Adipocyte (in vitro differentiated cells): ENCODE measurements at places on chromosomes 12 and 14.

GRCh38 chr12:130336723-130337487, 782 bp upstream of the PIWIL1 start:
- no peak for DNase-seq

DNA sequence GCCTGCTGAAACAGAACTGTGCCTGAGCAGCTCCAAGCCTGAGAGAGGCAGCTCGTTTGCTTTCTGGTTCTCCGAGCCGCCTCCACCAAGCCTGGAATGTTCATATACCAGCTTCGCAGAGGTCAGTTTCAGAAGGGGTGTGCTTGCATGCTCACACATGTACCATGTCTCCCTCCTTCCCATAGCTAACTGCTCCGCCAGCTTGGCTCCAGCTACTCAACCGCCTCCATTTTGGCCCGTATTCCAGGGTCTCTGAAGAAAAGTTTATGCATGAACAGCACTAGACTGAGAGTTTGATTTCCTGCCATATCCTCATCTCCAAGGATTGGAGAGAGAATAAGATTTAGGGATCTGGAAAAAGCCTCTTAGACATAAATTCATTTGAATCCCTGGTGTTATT, 103.7 kb downstream of the SMOC1 start:
- DNase-seq: no peak

DNA sequence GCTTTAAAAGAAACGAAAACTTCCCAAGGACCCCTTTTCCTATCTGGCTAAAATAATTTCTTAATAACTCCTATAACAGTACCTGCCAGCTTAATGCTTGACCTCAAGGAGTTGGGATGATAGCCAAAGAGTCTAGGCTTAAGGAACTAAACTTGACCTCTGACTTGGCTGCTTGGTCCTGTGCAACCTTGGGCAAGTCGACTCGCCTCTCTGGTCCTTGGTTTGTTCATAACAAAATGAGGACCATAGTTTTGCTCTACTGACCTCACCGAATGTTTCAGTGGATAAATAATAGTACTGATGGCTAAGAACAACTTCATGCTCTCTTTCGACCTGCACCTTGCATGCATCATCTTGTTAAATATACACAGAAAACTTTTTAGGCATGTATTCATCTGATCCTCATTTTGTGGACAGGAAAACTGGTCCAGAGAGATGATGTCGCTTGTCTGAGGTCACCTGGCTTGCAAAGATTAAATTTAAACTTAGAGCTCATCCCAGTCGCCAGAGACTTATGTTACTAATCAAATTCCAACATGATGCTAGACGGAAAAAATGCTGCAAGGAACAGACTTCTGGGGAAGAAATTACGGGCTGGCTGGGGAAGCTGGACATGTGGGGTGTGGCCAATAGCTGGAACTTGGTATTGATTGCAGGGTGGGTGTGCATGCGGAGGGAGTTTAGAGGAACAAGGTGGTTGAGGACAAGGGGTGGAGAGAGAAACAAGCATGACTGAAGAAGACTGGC, 38.0 kb upstream of the WSCD2 start:
- no peak for DNase-seq

- no peak for DNase-seq
Measured at GRCh38 chr12:80805106-80805505, 88.4 kb downstream of the MYF5 start.

DNA sequence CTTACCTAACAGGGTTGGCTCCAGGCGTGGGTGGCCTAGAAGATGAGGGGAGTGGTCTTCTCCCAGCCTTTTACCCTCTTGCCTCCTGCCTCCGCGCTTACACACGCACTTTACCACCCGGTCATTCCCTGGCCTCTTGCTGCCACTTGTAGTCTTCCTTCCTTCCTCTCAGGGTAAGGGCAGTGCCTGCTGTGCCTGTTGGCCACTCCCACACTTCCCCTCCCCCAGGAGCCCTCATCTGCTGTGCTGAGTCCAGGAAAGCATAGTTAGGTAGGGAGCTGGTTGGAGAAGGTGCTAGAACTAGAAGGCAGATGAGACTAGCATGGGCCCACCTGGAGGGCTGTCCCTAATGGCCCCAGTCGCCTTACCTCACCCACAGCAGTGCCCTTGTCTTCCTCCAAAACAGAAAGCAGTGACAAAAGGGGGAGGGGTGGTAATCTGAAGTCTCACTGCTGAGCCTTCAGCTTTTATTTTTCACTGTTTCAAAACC, 54.3 kb upstream of the SRSF5 start:
- no peak for DNase-seq

DNA sequence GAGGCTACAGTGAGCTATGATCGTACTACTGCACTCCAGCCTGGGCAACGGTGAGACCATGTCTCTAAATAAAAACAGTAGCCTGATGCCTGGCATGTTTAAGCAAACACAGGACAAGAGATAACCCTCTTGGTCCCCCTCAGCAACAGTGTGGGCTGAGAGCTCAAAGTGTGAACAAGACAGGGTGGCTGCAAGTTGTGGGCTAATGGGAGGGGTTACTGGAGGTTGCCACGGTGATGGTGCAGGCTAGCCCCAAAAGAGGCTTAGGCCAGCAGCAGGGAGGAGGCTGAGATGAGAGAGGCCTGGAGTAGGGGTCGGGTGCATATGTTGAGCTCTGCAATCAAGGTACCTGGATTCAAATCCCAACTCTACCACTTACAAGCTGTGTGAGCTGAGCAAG, 3.4 kb upstream of the LGMN start:
- no peak for DNase-seq

DNA sequence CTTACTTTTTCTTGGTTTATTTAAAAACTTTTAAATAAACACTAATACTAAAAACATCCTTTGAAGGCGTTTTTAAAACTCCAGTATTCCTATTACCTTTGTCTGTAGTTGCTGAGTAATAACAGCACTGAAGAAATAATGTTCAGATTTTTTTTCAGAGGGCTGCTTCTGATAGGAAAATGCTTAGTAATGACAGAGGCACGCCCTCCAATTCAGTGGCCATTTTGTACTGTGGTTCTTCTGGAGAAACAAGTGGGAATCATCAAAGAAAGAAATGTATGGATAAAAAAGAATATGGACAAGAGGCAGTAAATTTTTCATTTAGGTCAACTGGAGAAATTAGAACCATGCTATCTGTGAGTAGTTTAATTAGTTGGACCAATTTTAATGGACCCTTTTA, 13.6 kb downstream of the VEZT start:
- peak; percentile 22 for DNase-seq

DNA sequence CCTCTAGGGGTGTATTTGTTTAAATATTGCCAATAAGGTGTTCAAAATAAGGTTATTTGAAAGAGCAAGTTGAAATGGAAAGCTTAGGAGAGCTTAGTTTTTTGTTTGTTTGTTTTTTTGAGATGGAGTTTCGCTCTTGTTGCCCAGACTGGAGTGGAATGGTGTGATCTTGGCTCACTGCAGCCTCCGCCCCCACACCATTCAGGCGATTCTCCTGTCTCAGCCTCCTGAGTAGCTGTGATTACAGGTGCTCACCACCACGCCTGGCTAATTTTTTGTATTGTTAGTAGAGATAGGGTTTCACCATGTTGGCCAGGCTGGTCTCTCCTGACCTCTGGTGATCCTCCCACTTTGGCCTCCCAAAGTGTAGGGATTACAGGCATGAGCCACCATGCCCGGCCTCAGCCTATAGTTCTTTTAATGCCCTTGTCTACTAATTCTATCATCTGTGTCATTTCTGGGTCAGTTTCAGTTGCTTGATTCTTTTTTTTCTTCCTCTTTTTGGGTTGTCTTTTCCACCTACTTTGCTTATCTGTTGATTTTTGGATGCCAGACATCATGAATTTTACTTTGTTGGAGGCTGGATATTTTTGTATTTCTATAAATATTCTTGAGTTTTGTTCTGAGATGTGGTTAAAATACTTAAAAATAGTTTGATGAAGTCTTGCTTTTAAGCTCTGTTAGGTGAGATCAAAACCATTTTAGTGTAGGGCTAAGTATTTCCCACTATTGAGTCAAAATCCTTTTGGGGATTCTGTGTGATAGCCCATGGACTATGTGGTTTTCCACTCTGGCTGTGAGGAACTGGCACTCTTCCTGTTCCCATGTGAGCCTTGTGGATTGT, 18.7 kb downstream of the RCOR1 start:
- no peak for DNase-seq

GRCh38 chr12:53659571-53659981, 16.3 kb downstream of the ATP5MC2 start:
- peak; percentile 54 for DNase-seq

DNA sequence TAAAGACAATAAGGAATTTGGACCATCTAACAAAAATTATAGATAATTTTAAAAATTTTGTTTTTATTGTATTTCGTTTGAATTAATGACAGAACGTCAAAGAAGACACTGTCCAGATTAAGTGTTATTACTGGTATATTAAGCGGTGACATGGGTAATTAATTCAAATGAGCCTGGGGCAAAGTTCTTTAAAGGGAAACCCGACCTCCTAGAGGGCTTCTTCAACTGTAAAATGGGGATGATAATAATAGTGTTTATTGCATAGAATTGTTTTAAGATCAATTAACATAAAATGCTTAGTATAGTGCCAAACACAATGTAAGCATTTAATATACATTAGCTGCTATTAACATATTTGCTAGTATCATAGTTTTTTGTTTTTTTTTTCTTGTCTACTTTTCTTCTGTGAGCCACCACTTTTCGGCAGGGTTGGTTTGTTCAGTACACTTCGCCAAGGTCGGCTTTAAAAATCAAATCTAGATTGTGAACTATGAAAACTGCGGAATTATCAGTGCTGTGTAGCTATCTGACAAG, 514 bp upstream of the LARP4 start:
- no peak for DNase-seq

- peak; percentile 53 for DNase-seq
Measured at GRCh38 chr14:99971941-99972747, 93.1 kb upstream of the EVL start.

DNA sequence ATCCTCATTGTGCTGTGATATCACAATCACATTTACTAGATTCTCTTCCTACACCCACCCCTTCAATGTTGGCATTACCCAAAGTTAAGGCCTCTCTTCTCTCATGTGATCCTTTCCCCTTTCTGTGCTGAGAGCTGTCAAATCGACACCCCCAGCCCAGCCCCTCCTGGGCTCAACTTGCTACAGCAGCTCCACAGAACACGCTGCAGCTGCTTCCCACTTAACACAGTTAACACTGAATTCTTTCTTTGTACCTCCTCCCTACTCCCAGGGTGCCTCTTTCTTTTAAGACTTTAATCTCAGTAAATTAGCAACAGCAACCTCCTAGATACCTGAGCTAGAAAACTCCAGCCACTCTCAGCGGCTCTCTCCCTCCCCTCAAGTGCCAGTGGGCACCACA, 17.8 kb downstream of the SPTB start:
- DNase-seq: no peak

DNA sequence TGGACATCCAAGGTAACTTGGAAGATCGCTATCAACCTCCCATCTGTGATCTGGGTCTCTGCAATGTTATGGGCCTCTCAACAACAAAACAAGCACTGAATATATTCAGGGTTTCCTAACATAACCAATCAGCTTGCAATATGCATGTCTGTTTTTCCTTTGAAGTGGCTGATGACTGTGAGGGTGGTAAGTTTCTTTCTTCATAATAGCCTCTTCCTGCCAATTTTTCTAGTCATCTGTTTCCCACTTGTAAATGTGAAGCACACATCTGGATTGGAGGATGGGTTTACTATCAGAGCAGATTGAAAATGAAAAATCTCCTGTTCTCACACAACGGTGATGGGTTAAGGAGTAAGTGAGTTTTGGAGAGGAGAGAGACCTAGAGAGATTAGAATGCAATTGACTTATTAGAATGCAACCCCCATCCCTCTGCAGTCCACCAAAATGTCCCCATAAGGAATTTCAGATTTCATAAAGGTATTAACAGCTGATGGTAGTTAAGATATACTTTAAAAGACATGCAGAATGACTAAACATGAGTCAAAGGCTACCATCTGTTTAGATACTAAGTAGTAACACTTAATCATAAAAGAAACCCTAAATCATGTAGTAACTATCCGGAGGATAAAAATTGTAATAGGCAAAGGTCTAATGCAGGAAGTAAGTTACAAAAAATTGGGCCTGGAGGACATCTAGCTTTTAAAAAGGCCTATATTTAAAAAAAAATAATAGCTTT, 58.4 kb upstream of the SAV1 start:
- DNase-seq: peak; percentile 49

DNA sequence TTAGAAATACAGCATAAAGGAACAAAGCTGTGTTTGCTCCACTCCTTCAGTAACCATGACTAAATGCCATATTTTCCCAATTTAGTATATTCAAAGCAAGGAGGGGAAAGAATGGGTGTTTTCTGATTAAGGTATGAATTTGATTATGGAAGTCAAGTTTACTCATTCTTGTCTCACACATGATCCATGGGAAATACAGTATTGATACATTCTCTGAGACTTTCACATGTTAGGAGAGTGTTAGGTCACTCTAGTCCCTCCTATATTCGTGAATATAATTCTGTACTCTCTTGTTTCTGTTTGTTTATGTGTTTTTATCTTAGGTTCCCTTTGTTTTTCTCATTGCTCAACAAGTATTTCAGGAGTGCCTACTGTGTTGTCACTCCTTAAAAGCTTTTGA, 42.4 kb downstream of the TTLL5 start:
- no peak for DNase-seq

DNA sequence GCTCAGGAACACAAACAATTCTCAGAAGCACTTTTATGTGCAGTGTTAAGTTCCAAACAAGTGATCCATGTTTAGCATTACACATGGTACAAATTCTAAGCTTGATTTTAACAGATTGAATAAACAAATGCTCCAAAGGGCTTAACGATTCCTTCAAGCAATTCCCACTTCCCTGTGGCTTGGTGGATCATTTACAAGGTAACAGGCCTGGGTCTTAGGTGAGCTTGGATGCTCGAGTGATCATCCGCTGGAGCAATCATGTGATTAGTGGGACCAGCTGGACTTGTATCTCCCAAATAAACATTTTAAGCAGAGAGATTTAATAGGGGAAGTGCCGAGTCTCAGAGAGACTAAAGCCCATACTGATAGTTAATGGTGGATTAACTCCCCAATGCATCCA, 70.7 kb downstream of the CALM1 start:
- no peak for DNase-seq
